Activated T-helper 2 cell treated with anti-CD3 and anti-CD28 coated beads, Interferon-gamma antibody, Interleukin-2, Interleukin-4, amounts not matched to agents 10 μg/mL and 5 μg/mL and 100 μg/mL, durations not matched to agents 14 hours and 24 hours and 36 hours (primary cell): ENCODE measurements at places on chromosomes 1 and 21. TPM values are rescaled to one million over a fixed set of nuclear protein-coding genes. Genes with fewer than 3 reads are reported as not detected.

Gene COL6A2
- total RNA-seq: 2.2 TPM in 2 replicates

GRCh38 chr1:224510880-224511645 is 76.5 kb upstream of the WDR26 start:
- DNase-seq: no peak

DNA sequence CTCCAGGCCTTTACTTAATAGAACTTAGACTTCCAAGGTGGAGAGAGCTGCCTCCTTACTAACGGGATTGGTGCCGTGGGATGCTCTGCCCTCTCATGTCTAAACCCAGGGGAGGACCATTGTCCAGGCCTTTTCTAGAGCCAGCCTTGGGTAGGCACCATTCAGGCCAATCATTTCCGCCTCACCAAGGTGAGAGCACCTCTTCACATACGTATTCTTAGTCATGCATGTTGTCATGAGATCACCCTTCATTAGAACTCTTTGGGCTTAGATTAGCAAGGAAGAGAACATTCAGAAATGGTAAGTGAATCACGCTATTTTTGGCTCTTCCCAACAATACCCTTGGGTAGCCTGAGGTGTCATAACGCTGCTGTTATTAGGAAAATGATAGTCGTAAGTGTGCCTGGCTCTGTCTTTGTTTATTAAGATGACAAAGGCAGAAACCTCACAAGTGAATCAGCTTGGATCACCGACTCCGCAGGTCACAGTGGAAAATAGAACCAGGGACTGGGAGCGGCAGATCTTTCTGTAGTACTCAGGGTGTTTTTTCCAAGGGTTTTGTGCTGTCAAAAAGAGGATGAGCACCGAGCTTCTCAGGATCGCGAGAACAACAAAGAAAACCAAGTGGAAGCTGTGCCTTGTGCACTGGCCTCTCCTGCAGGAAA is 55.0 kb downstream of the HUNK start:
- DNase-seq: no peak

GRCh38 chr1:102002057-102002456 is 5.3 kb upstream of the OLFM3 start:
- DNase-seq: no peak

GRCh38 chr1:235024711-235025421 is 103.8 kb downstream of the TOMM20 start:
- DNase-seq: no peak

Gene SLAMF9
- total RNA-seq: not detected in 2 replicates

DNA sequence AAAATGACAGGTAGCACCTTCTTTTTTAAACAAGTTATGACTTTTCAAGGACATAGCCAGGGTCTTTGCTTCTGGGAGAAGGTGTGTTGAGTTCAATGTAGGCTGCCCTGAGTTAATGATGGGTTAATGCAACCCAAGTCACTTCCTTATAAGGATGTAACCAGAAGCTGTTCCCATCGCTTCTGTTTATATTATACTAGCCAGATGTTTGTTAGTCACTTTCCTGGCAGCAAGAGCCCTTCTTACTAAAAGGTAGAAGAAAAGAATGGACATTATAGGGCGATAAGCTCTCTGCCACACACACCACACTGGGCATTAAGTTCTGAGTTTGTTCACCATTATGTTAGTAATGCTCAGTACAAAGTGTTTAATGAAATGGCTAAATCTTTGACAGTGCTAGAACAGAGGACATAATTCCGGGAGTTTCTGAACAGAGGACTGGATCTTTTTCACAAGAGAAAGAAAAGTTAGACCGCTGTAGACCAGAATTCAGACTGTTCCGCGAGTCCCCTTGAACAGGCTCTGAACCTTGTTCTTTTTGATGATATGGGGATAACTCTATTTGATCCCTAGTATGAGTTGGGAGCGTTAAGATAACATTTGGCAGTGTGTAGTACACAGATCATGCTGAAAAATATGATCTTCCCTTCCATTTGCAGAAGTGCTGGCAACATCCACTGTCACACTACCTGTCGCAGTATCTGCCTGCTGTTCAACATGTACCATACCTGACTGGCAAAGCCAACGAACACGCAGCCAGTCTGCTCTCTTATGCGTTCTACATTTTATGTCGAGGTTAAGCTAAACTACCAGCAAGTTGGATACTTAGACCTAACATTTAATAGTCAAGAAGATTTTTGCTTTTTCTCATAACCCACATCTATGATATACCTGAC is 41.0 kb downstream of the DEGS1 start:
- DNase-seq: no peak

- no peak for DNase-seq
These were observed 3.3 kb downstream of the C21orf58 start for GRCh38 chr21:46320331-46320801.

DNA sequence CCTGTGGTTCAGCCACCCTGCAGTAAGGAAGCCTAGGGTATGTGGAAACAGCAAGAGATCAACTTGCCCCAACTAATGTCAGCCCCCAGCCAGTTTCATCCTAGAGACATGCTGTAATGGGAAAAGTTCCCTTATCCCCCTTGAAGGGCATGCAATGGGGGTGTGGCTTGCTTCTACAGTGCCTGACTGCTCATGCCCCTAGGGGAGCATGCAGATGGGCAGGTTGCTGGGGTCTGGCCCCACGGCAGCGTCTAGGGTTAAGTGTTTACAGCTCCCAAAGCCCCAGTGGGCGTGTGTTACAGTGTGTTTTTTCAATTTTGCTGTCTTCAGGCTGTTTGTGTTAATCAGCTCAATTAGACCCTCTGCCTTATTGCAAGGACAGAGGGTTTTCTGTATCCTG is 1105.9 kb downstream of the AMY1C start:
- no peak for DNase-seq

Gene AMY1C
- not detected in 2 replicates for total RNA-seq

DNA sequence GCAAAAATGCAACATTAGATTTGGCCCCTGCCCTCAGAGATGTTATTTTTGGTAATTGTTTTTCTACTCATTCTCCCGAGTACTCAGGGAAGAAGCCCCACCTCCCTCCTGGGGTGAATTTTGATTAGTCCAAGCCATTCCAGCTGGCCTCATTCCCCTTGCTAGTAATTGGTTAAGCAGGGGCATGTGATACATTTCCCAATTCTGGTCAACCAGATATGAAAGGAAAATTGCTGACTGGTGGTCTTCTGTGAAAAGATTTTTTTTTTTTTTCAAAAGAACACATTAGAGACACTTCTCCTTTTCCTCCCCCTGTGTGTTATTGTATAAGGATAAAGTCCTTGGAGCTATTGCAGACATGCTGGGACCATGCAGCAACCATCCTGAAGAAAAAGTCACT is 71.1 kb upstream of the AKT3 start:
- DNase-seq: no peak

GRCh38 chr1:169943963-169944526 is 50.3 kb upstream of the SCYL3 start:
- DNase-seq: no peak

- DNase-seq: peak; percentile 48
These were observed 45.3 kb downstream of the HHAT start for GRCh38 chr1:210373878-210374599.

- no peak for DNase-seq
These were observed 10.6 kb upstream of the KCND3 start for GRCh38 chr1:112000048-112000447.

DNA sequence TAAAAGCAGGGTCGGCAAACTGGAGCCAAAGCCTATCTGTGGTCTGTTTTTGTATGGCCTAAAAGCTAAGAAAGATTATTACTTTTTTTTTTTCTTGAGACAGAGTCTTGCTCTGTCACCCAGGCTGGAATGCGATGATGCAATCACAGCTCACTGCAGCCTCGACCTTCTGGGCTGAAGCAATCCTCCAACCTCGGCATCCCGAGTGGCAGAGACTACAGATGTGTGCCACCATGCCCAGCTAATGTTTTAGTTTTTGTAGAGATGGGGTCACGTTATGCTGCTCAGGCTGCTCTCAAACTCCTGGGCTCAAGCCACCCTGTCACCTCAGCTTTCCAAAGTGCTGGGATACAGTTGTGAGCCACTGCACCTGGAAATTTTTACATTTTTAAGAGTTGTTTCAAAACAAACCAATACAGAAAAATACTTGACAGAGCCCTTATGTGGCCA is 6.5 kb upstream of the GLRX2 start:
- no peak for DNase-seq

GRCh38 chr1:212722270-212722957 is 22.8 kb upstream of the BATF3 start:
- DNase-seq: no peak

DNA sequence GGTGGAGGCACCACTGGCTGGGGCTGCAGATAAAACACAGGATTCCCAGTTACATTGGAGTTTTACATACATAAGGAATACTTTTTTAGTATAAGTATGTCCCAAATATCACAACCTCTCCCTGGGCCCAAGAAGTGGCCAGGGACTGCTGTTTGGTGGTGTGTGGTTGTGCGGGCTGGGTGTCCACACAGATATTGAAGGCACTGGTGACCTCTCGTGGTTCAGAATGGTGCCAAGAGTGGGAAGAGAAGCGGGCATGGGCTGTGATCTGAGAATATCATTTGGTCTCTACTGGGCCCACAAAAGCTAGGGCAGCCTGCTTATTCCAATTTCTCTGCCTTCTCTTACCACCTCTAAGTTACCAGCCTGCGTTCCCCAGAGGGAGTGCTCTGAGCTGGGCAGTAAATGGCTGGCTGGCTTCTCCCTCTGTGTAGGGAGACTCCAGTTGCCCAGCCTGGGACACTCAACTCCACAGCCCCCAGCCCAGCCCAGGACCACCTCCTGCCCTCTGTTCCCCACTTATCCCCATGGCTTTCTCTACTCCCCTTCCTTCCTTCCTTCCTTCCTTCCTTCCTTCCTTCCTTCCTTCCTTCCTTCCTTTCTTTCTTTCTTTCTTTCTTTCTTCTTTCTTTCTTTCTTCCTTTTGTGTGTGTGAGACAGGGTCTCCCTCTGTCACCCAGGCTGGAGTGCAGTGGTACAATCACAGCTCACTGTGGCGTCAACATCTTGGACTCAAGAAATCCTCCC is 42.8 kb upstream of the RD3 start:
- no peak for DNase-seq

- no peak for DNase-seq
These were observed 1.9 kb upstream of the AMY2B start for GRCh38 chr1:103569493-103569892.

DNA sequence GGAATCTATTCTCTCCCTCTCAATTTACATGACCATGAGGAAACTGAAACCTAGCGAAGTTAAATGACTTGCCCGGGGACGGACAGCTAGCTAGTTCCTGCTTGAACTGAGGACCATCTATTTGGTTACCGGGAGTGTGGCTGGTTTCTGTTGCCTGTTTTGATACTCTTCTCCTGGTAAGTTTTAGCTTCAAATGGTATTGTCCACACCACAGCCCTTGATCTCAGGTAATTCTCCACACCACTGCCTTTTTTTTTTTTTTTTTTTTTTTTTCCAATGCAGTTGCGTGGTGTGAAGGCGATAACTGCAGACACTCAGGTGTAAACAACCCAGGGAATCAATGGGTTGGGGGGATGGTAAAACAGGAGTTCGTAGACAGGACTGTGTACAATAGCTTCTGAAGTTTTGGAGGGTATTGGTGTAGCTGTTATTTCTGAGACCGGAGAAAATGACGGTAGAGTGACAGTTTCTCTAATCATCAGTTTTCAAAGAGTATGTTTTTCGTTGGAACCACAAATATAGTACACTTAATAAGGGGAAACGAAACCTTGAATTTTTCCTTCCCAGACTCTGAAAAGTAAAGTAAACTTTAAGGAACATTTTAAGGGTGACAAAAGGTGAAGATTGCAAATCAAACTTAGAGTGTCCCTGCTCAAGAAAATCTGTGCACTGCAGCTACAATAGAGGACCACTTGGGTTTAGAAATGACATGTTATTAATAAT is 125.3 kb upstream of the CACYBP start:
- no peak for DNase-seq

DNA sequence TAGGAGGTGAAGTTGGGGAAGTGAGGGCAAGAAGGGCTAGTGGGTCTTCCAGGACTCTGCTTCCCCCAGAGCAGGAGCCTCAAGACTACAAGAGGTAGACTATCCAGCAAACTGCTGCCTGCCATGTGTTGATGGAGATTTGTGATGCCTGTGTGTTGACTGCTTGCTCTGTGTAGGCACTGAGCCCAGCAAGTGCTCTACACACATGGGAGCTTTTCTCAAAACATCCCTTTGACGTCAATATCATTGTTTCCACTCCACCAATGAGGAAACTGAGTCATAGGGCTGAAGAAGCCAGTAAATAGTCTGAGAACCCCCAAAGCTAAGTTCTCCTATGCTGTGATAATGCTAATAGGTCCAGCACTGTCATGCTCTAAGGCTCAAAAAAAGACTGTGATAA is 207.2 kb upstream of the NFIA start:
- no peak for DNase-seq
